Stomach (tissue), 19 donors: ENCODE measurements at places on chromosomes 11 and 22. TPM values are rescaled to one million over a fixed set of nuclear protein-coding genes. Genes with fewer than 3 reads are reported as not detected.

The DNHD1 gene
- polyA plus RNA-seq: 1.8 TPM

The MYBPC3 gene
- 3.4 TPM for polyA plus RNA-seq

The KCTD14 gene
- 13.3 TPM for polyA plus RNA-seq

The C11orf24 gene
- 22.3 TPM for polyA plus RNA-seq

The SDF2L1 gene
- polyA plus RNA-seq: 36.4 TPM

The C11orf86 gene
- polyA plus RNA-seq: not detected

The FOSL1 gene
- polyA plus RNA-seq: 7.0 TPM

The PRODH gene
- polyA plus RNA-seq: 0.19 TPM

The TEX12 gene
- 0.20 TPM for polyA plus RNA-seq

The TREH gene
- polyA plus RNA-seq: 0.76 TPM

The DERL3 gene
- 6.2 TPM for polyA plus RNA-seq

The PGA3 gene
- polyA plus RNA-seq: 23,067 TPM

The CD248 gene
- 2.3 TPM for polyA plus RNA-seq

The MGAT3 gene
- 2.9 TPM for polyA plus RNA-seq

The IFT27 gene
- 24.6 TPM for polyA plus RNA-seq

The PANX3 gene
- not detected for polyA plus RNA-seq
